T-helper 17 cell (primary cell): ENCODE measurements at places on chromosomes 7 and 10. TPM values are rescaled to one million over a fixed set of nuclear protein-coding genes. Genes with fewer than 3 reads are reported as not detected.

DNA sequence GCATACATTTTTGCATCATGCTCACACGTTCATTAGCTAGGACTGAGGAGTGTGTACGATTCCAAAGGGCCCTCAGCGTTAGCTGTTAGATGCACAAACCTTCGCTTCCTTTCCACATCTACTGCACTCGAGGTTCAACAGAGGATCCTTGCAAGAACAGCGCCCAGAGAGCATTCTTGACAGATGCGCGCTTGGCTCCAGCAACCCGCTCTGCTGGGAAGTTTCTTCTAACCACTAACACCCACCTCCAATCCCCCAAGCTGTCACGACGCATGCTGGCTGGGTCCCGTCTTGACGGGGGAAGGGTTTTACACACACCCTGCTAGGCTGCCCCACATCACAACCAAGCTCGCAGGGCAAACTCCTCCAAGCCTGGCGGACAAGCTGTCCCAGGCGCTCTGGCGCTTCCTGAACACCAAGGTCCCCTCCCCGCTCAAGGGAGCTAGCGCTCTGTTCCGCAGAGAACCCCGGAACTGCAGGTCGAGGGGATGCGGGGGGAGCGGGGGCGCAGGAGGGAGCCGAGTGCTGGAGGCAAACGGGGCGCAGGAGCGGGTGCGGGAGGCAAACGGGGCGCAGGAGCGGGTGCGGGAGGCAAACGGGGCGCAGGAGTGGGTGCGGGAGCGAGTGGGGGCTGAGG is 653 bp upstream of the ADRB1 start:
- peaks cover 75% of the 10 kb centered on the region for H3K27me3 ChIP-seq
- DNase-seq, result no peak
- H3K4me3 ChIP-seq, result peak overlapping the region; percentile 81
- no peak overlapping the region for H3K27ac ChIP-seq

The FAM25A gene
- not detected for total RNA-seq

The EIF5AL1 gene
- total RNA-seq, result 0.10 TPM

DNA sequence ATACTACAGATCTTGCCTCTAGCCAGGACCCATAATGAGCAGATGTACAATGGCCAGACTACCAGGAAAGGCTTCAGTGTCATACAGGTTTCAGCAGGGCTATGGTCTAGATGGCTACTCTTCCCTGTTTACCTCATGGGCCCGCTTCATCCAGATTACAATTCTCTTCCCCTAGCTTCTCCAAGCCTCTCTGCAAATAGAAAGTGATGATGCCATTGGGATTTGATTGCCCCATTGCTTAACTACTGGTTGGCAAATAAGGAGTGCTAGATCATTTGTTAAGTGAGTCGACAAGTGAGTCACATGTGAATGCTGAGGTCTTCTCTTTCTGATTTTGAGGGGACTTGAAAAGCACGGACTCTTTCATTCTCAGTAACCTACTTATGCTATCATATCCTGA is 361.5 kb upstream of the LRRTM3 start:
- H3K36me3 ChIP-seq, result no peaks in the 10 kb centered on the region
- no peak overlapping the region for H3K4me3 ChIP-seq
- H3K27ac ChIP-seq, result no peak overlapping the region
- no peak for DNase-seq
- H3K4me1 ChIP-seq, result no peaks in the 10 kb centered on the region

The STK31 gene
- 0.80 TPM for total RNA-seq

DNA sequence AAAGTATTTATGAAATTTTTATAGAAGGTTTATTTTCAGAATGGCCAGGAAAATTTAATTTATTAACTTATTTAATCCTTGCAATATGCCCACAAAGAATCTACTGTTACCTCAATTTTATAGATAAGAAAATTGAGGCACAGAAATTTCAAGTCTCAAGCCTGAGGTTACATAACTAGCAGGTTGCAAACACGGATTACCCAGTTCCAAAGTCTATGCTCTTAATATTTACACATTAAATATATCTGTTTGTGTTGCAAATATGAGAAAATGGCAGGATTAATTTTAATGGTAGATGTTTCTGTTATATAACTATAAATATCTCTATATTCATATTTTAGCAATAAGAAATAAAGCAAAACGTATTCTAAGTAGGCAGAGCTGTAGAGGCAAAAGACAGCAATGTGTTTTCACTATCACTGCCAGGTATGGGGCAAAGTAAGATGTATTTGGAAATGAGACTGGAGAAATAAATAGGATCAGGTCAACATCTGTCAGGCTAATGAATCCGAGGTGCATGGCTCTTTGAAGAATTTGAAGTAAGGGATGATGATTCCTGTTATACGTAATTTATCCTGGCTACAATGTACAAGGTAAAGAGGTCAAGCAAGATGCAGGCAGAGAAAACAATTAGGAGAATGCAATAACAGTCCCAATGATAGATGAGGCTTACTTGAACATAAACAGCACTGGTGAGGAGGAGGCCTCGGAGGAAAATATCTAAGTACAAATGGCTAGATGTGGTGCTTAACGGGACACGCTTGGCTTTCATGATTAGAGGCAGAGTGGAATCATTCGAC is 354.1 kb upstream of the VSTM2A start:
- no peaks in the 10 kb centered on the region for H3K4me1 ChIP-seq
- no peak for DNase-seq
- H3K27me3 ChIP-seq, result no peaks in the 10 kb centered on the region
- no peaks in the 10 kb centered on the region for H3K36me3 ChIP-seq
- no peak overlapping the region for H3K4me3 ChIP-seq

The CYP3A7 gene
- total RNA-seq, result not detected

DNA sequence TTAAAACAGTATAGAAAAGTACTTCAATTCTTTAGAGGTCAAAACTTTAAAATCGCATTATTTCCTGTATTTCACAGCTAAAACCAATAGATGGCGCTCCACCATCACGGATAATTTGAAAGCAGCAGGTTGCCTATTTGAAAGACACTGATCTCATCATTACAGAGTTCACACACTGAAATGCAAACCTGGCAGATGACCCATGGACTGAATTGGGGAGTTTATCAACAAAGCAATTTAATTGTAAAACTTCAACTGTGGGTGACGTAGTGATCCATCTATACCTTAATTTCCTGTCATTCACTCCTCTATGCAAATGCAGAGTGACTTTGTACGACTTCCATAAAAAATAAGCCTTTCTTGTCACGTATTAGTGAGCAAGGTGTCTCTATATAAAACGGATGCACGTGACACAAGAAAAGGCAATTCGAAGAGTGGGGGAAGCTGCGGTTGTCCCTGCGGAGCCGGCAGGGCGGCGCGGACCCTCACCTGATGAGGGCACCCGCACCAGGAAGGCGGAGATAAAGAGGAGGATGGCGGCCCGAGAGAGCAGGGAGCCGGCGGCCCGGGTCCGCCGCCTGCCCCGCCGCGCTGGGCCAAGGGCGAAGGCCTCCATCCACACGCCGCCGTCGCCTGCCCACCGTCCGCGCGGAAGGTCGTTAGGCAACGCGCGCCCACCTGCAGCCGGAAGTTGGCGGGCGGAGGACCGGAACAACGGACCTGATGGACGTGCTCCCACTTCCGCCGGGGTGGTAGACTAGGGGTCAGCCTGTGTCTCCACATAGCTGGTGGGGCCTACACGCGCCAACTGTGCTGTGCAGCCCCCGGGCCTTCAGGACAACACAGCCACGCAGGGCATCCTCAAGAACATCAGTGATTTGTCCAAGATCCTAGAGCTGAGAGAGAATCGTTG is at the start of gene ZPBP:
Gene ZPBP, minus strand, starts transcription at position 668 of the 913 bp plus-strand sequence. Its CDS starts 52 bp downstream, at position 616.
- H3K4me3 ChIP-seq, result peak within 1 kb of the TSS; percentile 92
- peaks cover 4% of the 10 kb centered on the region for H3K27me3 ChIP-seq
- DNase-seq, result peak; percentile 20
- H3K4me1 ChIP-seq, result peaks cover 11% of the 10 kb centered on the region
- no peaks in the 10 kb centered on the region for H3K36me3 ChIP-seq

DNA sequence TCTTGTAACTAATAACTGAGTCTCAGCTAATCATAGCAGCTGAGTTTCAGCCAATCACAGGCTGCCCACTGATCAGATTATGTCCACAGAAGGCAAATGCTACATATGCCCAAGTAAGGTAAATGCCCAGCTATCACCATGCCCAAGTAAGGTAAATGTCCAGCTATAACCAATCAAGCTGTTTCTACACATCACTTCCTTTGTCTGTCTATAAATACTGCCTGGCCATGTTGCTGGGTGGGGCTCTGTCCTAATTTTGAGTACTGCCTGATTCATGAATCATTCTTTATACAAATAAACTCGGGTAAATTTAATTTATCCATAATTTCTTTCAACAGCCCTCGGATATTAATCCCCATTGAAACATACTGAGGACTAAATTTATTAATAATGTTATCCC is 312.4 kb downstream of the CACNA2D1 start:
- H3K4me1 ChIP-seq, result no peaks in the 10 kb centered on the region
- no peak for DNase-seq
- H3K36me3 ChIP-seq, result no peaks in the 10 kb centered on the region
- H3K4me3 ChIP-seq, result no peak overlapping the region
- no peak overlapping the region for H3K27ac ChIP-seq
- H3K27me3 ChIP-seq, result no peaks in the 10 kb centered on the region

The POLR1F gene
- 25.1 TPM for total RNA-seq

DNA sequence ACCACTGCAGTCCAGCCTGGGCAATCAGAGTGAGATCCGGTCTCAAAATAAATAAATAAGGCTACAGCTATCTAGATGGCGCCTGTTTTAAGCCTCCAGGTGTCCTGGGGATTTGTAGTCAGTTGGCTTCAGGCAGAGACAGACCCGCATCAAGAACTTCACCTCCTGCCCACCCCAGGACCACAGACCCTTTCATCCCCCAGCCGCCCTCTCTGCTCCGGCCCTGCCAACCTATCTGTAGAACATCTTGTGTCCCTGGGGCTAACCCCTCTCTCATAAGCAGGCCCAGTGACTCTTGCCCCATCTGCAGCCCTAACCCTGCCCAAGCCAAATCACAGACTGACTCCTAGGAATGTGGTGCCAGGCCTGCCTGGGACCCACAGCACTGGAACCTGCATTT is 17.9 kb downstream of the PDIA4 start:
- H3K27ac ChIP-seq, result no peak overlapping the region
- H3K36me3 ChIP-seq, result peaks cover 8% of the 10 kb centered on the region
- no peak overlapping the region for H3K4me3 ChIP-seq
- no peaks in the 10 kb centered on the region for H3K27me3 ChIP-seq

- H3K4me3 ChIP-seq, result peak overlapping the region; percentile 59
- H3K4me1 ChIP-seq, result peaks cover 16% of the 10 kb centered on the region
- H3K36me3 ChIP-seq, result peaks cover 3% of the 10 kb centered on the region
- no peak for DNase-seq
Measured at GRCh38 chr10:31977440-31978155, 49.0 kb upstream of the ARHGAP12 start.

DNA sequence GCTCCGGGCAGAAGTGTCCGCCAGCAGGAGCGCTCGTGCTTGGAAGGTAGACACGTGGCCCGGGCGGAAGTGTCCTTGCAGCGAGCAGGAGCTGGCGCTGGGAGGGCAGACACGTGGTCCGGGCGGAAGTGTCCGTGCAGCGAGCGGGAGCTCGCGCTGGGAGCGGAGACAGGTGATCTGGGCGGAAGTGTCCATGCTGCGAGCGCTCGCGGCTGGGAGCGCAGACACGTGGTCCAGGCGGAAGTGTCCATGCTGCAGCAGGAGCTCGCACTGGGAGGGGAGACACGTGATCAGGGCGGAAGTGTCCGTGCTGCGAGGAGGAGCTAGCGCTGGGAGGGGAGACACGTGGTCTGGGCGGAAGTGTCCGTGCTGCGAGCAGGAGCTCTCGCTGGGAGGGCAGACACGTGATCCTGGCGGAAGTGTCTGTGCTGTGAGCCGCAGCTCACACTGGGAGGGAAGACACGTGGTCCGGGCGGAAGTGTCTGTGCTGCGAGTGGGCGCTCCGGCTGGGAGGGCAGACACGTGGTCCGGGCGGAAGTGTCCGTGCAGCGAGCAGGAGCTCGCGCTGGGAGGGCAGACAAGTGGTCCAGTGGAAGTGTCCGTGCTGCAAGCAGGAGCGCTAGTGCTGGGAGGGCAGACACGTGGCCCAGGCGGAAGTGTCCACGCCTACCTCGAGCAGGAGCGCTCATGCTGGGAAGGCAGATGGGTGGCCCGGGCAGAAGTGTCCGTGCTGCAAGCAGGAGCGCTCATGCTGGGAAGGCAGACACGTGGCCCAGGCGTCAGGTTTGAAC is 41.1 kb upstream of the PRKAR1B start:
- H3K27me3 ChIP-seq, result no peaks in the 10 kb centered on the region
- H3K4me1 ChIP-seq, result peaks cover 3% of the 10 kb centered on the region
- H3K4me3 ChIP-seq, result peak overlapping the region; percentile 64
- no peak overlapping the region for H3K27ac ChIP-seq

- H3K4me1 ChIP-seq, result peaks cover 8% of the 10 kb centered on the region
- H3K36me3 ChIP-seq, result peaks cover 2% of the 10 kb centered on the region
- peaks cover 11% of the 10 kb centered on the region for H3K27me3 ChIP-seq
- peak overlapping the region; percentile 53 for H3K27ac ChIP-seq
Measured at GRCh38 chr7:7102906-7103305, 79.4 kb upstream of the C1GALT1 start.

The GIMAP2 gene
- total RNA-seq, result 68.2 TPM

DNA sequence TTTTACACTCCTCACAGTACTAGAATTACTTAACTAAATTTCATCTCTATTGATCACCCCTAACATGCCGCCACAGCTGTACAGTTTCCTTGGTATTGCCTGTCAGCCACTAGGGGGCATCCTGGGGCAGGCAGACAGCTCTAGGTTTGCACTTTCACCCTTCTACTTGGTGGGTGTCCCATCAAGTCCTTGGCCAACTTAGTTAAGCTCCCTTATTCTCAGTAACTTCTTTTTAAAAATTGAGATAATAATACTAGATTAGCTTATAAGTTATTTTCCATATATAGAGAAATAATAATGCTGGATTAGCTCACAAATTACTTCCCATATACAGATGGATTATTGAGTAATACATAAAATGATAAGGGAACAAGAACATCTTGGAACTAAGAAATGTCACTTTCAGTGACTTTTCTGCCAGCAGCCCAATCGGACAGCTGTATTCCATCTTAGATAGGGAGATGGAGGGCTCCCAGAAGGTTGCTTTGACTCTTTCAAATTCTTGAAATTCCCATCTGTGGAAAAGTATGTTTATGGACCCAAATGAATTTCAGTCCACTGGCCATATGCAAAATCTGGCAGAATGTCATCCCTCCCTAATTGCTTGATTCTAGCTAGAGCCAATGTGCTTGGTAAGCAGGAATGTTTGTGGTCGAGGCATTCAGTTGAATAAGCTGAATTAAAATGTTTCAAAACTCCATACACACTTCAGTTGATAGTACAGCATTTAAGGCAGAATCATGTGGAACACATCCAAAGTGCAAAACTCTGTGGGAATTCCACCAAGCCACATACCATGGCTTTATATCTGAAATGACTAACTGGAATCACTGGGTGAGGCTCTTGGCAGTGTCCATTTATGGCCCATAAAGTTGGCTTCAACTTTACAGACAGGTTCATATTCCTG is 309.7 kb downstream of the CSTF2T start:
- no peaks in the 10 kb centered on the region for H3K27me3 ChIP-seq
- no peak overlapping the region for H3K27ac ChIP-seq
- H3K36me3 ChIP-seq, result no peaks in the 10 kb centered on the region
- H3K4me1 ChIP-seq, result no peaks in the 10 kb centered on the region
- DNase-seq, result peak; percentile 8

- no peaks in the 10 kb centered on the region for H3K4me1 ChIP-seq
- no peak overlapping the region for H3K27ac ChIP-seq
- H3K4me3 ChIP-seq, result no peak overlapping the region
Measured at GRCh38 chr7:18530224-18531179, 35.0 kb downstream of the HDAC9 start.

GRCh38 chr7:33933611-33934281 is 28.4 kb downstream of the BMPER start:
- H3K36me3 ChIP-seq, result no peaks in the 10 kb centered on the region
- no peak overlapping the region for H3K27ac ChIP-seq
- no peak overlapping the region for H3K4me3 ChIP-seq
- DNase-seq, result no peak
